ENCODE measurements at places on chromosomes 12 and 14.

DNA sequence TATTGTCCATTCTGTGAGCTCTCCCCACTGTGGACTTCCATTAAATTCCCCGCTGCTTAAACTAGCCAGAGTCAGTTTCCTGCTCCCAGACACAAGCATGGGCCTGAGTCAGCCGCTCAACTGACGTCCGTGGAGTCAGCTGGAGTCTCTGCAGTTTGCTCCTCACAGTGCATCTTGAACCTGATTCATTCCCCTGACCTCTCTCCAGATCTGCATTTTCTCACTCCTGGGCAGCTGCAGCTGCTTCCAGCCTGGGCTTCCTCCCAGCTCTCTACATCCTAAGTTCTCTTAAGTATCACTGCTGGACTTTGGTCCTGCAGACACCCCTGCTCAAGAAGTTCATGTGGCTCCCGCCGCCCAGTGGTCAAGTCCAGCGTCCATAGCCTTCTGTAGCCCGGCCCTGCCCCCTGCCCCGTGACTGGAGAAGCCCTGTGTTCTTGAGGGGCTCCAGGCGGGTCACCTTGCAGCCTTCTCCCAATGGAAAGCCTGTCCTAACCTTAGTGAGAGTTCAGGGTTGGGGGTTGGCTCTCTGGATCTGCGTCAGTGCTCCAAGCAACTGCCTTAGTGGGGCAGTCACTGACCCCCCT lies 20.0 kb downstream of the NFKBIA start:
- no peak for DNase-seq

DNA sequence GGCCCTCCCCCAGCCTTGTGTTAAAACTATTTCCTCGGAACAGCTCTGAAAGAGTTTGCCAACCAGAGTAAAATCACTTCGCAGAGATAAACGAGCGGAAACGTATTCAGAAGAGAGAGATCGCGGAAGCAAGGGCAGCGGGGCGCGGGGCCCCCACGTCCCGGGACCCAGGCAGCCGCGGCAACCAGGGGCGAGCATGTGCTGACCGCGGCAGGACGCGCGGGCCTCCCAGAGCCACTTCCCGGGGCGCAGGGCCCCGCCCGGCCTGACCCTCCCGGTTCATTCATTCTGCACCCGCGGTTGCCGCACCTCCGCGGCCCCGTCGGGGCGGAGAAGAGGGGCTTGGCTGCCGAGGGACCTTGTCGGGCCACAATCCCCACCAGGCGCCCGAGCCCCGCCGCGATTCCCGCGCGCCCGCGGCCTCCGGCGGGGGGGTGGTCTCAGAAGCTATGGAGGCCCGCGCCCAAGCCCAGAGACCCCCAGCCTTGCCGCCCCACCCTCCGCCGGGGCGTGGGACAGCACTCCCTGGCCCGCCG lies 598 bp downstream of the UBE2N start:
- peak; percentile 13 for DNase-seq

- peak; percentile 43 for DNase-seq
Measured at GRCh38 chr14:96592591-96593386, 90.6 kb downstream of the PAPOLA start.

DNA sequence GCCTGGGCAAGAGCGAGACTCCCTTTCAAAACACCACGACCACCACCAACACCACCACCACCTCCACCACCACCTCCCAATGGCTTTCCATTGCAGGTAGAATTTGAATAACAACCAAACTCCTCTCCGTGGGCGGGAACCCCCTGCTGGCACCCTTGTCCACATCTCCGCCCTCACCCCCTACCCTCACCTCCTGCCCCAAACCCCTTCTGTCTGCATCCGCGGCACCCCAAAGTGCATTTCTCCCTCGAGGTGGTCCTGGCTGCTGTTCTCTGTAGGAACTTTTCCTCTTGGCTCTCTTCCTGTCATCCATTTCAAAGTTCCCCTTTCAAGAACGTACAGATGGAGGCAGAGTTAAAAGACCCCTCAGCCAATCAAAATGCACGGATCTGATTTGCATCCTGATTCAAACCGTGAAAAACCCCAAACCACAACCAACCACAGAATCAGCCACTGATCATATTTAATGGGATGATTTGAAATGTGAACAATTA lies 3.8 kb downstream of the SDSL start:
- no peak for DNase-seq

GRCh38 chr12:106455111-106455510 lies 97.6 kb downstream of the POLR3B start:
- no peak for DNase-seq

DNA sequence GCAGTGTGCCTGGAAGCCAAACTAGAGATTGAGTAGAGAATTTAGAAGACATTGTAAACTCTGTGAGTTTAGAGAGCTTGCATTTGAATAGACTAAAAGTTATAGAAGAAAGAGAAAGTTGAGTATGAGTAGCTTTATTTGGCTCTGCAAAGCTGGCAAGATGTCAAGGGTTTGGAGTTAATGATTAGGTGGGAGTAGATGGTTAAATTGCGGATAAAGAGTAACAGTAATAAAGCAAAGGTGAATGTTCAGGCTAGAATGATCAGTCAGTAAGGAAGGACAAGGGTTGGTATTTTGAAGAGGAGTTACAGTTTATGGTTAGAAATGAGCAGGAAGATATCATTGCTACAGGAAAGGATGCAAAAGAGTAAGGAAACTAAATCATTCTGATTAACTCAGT lies 5.2 kb downstream of the PPM1A start:
- no peak for DNase-seq

GRCh38 chr12:18101043-18101442 lies 11.1 kb upstream of the RERGL start:
- no peak for DNase-seq

DNA sequence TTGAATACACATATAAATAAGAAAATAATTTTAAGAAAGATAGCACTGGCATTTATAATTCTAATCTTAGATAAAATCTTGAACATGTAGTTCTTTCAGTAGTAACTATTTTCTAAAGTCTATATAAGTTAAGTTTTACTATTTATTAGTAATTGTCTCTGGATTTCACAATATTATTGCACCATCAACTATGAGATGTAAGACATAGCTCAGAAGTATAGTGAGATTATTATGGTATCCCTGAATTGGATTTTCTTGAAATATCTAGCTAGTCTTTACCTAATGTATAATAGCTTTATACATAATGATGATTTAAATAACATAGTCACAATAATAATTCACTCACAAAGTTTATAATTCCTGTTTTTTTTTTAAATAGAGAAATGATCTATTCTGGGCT lies 6.7 kb downstream of the CLEC12A start:
- DNase-seq, result no peak

DNA sequence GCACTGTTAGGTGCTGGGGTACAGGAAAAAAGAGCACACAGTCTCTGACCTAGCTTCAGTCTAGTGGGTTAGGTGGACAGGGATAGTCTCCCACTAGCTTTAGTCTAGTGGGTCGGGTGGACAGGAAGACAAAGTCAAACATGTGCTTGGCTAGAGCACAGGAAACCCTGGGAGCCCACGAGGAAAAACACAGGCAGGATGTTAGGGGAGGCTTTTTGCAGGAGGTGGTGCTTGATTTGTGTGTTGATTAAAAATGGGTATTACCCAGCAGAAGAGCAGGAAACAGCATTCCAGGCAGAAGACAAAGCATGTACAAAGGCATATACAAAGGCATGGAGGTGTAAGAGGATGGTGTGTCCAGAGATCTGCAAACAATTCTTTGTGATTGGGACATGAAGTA lies 23.3 kb downstream of the SLC38A2 start:
- DNase-seq, result no peak

DNA sequence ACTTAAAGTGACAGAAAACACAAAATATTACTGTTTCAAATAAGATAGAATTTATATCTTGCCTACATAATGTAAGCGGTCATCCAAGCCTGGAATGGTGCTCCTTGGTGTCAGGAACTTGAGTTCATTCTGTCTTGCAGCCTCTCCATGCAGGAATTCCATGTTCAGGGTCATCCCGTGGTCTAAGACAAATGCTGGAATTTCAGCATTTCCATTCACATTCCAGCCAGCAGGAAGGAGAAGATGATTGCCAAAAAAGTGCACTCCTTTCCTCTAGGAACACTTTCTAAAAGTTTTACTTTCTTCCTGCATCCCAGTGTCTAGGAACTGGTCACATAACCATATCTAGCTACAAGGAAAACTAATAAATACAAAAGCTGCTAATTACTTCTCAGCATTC lies 106.3 kb downstream of the PTPRO start:
- no peak for DNase-seq

DNA sequence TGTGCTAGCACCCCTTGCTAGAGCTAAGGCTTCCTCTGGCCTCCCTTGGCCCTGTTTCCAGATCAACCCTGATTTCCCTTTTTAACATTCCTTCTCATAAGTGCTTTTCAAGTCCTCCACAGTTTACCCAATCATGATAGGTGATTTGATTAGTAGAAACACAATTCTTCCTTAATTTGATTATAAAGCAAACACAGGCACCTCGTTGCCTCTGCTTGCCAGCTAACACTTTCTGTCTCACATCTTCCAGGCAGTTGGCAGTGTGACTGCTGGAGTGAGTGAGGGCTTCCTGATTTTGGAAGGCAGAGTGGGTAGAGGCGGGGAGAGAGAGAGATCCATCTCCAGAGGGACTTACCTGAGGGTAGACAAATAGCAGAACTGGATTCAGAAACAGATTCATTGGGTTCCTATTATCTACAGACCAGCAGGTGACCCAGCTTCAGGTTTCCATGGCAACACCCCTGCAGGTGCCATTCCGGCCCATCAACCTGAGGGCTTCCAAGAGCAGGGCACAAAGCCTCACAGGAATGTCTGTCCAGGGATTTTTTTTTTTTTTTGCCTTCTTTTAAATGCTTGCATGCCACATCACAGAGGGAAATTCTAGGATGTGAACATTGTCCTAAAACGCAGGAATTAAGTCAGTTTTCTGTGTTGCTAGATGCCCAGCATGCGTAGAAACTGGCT lies 77.7 kb downstream of the PLXNC1 start:
- DNase-seq, result no peak
